ENCODE measurements at places on chromosomes 4 and X.

DNA sequence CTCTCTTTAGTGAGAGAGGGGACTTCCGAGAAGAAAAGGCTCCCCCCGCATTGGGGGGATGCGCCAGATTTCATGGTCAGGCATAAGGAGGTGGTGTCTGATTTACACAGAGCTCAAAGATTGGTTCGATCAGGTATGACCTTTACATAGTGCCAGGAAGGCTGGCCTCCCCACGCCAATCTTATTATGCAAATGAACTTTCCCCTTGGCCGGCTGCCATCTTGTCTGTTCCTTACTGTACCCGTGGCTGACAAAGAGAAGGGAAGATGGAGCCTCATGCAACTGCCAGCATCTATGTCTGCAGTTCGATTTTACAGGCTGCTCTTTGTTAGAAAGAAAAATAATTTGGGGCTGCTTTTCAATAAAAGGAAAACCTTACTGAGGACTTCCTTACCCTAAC, 197.2 kb downstream of the GPM6A start:
- no peak for DNase-seq

GRCh38 chr4:175779081-175779620, 32.9 kb downstream of the GPM6A start:
- DNase-seq: no peak

DNA sequence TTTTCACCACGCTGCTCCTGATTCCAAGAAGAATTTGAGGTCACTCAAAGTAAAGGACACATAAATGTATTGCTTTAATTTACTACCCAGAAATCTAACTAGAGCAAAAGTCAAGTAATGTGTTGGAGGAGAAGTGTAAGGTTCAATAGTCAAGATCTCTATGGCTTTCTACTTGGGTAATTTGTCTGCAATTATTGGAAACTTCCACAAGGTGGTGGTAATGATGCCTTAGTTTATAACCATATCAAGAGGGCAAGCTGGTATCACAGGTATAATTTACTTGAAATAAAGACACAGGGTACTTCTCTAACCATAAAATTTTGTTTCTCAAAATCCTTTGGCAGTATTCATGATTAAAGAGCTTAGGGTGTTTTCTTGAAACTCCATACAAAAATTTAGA, 10.2 kb upstream of the GRIA3 start:
- DNase-seq: no peak

DNA sequence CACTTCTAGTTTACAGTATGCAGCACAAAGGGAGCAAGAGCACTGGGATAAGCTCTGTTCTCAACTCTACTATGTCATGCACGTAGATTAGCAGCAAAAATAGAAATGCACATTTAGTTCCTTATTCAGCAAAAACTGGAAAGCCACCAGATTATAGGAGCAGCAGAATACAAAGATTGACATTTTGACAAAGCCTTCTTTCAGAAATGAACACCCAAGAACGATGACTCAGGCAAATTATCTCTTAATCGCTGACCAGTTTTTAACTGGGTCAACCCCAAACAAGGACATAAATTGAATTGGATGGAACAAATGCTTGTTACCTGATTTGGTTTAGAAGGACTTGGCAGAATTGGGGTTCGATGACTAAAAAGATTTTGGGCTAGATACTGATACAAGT, 775.3 kb upstream of the HS3ST1 start:
- DNase-seq: no peak

DNA sequence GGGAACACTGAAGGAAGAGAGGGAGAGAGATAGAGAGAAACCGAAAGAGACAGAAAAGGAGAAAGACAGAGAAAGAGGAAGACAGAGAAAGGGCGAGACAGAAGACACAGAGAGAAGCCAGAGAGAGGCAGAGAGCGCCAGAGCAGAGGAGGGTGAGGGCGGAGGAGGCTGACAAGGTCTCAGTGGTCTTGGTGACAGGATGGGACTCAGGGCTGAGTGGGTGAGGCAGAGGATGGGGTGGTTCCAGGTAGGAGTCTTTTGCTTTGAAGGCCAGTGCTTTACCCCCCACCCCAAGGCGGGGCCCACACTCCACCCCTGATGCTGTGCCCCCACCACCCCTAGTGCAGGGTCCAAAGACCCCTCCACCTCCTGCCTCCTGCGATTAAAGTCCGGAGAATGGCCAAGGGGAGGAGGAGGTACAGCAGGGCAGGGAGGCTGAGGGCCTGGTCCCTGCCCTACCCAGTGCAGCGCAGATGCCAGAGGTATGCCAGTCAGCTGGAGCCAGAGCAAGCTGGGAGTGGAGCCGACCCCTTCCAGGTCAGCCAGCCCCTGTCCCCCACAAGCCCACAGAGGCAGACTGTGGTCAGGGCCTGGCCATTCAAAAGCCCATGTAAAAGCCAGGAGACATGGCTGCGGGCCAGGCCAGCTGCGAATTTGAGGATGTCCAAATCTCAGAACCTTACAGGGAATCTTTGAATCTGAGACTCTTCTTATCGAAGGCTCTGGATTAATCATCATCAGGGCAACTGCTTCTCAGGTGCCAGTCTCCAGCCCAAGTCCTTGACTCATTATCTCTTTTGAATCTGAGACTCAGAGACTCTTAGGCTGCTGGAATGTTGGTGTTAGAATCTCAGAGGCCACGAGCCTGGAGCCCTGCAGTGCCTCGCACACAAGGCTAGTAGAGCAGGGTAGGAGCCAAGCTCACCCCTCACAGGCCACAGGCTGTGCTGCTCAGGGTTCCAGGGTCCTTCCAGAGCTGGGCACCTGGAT, 758 bp downstream of the IQSEC2 start:
- no peak for DNase-seq
